ENCODE measurements at places on chromosomes 2 and 18.

- peak; percentile 10 for DNase-seq
These were observed 37.7 kb upstream of the IGFBP5 start for GRCh38 chr2:216733046-216733445.

GRCh38 chr2:236642125-236642524, 72.5 kb downstream of the ACKR3 start:
- DNase-seq = no peak

DNA sequence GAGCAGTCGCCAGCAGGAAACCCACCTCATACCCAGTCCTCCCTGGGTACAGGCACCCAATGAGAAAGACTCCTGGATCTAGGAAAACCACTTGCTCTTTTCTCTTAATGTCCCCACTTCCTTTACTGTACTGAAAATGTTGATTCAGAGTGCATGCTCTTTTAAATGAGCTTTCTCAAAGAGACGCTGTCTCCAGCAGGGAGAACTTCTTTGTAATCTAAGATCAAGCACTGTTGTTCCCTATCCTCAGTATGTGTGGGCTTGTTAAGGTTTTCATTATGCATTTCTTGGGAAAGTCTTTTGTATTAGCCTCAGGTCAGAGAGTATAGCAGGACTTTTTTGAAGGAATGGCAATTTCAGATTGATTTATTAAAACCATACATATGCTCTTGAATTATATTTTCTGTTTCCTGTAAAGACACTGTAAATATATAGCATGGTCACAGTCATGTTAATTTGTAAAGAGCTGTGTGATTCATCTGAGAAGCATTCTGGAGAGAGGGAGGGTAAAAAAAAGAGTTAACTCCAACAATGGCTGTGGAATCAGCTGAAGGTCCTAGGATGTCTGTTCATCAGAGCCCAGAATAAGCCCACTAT, 178.1 kb downstream of the MGAT5 start:
- no peak for DNase-seq

GRCh38 chr2:117553448-117553847, 261.0 kb upstream of the DDX18 start:
- DNase-seq = no peak
